ENCODE measurements at places on chromosomes 11 and 22.

DNA sequence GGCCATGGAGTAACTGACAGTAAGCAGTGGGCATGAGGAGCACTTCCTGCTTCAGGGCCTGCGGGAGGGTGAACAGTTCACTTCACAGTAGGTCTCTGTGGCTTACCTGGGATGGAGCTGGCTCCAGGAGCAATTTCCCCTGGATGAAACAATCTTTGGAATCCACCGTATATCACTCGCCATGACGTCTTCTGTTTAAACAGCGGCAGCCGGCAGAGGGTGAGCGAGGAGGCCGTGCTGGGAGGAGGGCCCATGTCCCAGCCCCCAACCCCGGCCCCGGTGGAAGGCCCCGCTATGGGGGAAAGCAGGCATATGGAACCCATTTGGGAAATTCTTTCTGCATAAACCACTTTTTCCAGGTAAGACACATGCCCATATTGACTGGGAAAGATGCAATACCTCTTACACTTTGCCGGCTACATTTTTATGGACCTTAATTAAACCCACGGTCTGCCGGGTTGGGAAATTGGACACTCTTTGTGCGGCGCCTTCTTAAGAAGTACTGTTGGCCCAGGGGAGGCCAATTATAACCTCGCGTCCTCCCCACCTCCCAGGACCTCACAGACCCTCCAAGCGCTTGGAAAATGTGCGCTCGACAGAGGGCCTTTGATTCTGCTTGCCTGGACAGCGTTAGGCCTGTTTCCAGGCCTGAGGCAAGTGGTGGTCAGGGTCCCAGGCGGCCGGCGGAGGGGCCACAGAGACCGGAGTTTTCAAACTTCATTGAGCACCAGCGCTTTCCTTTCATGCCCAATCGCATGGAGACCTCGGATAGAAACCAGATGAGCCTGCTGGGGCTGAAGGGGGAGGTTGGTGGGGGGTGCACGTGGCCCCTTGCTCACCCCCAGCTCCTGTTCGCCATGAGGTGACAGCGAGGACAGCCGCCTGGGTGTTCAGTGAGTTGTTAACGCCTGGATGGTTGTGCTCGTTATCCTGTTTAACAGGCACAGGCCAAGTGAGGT lies 40.4 kb downstream of the SMIM38 start:
- no peak for ATAC-seq

- ATAC-seq = peak; percentile 76
Observed at GRCh38 chr11:73307323-73308002, 613 bp upstream of the ARHGEF17 start.

DNA sequence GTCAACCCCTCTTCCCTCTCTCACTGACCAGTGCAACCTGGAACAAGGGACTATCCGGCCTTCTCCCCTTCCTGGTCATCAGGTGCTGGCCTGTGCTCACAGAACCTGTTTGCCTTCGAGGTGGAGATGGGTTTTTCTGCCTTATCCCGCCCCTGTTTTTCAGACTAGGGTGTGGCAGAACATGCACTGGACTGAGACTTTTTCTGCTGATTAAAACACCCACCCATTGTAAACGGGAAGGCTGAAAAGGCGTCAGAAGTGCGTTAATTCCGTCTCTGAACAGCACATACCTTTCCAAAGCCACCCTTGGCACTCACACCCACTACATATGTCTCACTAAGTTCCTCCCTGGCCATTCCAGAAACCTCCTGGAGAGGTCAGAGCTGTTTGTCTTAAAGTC lies 4.4 kb upstream of the B3GNT6 start:
- ATAC-seq = no peak

- ATAC-seq = peak; percentile 2
Observed at GRCh38 chr11:65430406-65431217, 8.0 kb downstream of the NEAT1 start.

DNA sequence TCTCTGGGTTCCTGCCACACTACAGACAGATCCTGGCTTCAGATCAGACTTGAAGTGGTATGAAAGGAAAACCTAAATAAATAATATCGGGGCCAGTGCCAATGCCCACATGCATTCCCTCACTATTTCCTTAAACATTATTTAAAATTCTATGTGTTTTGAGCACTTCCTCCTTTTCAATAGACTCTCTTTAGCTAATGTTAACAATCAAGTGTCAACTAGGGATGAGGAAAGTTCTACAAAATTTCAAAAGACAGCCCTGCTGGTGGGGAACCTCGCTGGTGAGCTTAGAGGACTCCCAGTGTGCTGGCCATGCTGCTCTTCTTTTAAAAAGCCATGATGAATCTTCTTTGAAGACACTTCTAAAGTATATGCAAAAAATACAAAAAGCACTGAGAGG lies 87.5 kb downstream of the ENTHD1 start:
- ATAC-seq = no peak

- no peak for ATAC-seq
Observed at GRCh38 chr11:65058012-65058411, 341 bp downstream of the NAALADL1 start.

DNA sequence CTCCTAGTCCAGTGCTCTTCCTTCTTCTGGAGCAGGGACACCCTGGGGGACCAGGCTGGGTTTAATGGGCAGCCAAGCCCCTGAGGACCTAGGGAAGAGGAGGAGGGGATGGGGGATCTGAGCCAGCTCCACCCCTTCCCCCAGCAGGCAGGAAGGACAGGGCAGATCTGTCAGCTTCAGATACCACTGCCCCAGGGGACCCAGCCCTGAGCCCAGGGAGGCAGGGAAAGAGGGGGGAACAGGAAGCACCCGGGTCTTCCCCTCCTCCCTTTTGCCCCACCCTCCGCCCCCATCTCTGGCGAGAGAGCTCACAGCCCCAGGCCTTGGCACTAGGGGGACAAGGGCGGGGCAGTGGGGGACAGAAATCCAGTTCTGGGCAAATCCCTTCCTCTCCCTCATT lies 11.7 kb upstream of the SOX10 start:
- ATAC-seq = no peak

GRCh38 chr22:21606775-21607174 lies 23.0 kb downstream of the YDJC start:
- no peak for ATAC-seq

DNA sequence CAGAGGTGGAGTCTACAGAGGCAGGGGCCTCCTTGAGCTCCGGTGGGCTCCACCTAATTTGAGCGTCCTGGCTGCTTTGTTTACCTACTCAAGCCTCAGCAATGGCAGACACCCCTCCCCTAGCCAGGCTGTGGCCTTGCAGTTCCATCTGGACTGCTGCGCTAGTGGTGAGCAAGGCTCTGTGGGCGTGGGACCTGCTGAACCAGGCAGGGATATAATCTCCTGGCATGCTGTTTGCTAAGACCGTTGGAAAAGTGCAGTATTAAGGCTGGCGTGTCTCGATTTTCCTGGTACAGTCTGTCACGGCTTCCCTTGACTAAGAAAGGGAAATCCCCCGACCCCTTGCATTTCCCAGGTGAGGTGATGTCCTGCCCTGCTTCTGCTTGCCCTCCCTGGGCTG lies 77.7 kb downstream of the GDPD4 start:
- ATAC-seq = no peak

- ATAC-seq = peak; percentile 90
Observed at GRCh38 chr11:14357881-14358728, 878 bp downstream of the RRAS2 start.

GRCh38 chr11:46421257-46421880 lies 29.8 kb upstream of the CHRM4 start:
- no peak for ATAC-seq

GRCh38 chr11:78714539-78714938 lies 139.9 kb upstream of the NARS2 start:
- no peak for ATAC-seq

GRCh38 chr11:20511982-20512381 lies 87.4 kb upstream of the SLC6A5 start:
- ATAC-seq = no peak

- peak; percentile 89 for ATAC-seq
Observed at GRCh38 chr11:12377106-12377823, at the start of gene PARVA. TSS of gene PARVA (plus strand) at chr11:12377571. CDS start at chr11:12377648, 77 bp downstream.

DNA sequence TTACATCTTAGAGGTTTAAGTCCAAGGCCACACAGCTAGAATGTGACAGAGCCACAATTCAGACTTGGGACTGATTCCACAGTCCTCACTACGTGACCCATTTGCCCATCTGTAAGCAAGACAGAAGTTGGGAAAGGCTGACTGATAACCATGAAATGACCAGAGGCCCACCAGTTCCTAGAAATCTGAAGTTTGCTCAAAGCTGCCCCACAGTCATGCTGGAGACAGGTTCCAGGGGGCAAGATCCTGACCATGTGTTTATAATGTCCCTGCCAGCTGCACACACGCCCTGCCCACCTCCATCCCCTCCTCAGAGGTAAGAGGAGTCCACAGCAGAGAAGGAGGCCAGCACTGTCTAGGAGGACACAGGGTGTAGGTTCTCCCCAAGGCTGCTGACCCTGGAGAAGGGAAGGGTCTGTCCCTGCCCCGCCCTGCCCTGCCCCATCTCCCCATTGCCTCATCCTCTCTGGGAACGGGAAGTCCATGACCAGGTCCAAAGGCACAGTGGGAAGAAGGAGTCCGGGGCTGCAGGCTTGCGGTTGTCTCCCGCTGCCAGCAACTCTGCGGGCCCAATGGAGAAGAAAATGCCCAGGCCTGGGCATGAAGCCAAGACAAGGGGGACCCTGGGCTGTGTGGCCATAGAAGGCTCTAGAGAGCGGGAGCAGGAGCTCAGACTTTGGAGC lies 11.9 kb upstream of the OAF start:
- no peak for ATAC-seq

DNA sequence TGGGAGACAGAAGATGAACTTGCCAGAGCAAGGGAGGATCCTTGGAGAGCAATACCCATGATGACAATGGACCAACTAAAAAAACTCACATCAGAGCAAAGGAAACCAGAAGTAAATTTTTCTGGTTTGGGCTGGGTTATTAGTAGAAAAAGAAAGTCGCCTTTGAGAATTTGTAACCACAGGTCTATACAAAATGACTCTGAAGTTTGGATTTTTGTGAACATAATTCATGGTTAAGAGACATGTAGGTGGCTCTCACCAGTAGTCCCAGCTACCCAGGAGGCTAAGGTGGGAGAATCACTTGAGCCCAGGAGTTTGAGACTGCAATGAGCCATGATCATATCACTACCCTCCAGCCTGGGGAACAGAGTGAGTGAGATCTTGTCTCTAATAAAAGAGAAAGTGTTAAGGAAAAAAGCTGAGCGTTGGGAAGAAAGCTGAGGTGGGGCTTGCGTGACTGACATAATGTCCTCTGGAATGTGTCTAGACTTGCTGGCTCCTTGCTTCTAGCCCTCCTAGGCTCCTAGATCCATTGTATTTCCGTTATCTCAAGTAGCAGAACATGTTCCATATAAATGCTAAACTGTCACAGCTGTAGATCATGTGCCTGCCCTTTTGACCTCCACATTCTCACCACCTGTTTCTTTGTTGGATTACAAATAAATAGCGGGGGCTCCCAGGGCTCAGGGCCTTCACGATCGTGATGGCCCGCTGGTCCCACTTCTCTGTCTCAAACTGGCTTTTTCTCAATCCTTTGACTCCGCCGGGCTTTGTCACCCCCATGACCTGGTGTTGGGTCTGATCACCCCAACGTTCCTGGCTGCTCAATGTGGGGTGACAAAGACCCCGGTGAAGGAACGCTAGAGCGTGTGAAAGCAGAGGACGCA lies 56.2 kb upstream of the SC5D start:
- ATAC-seq = no peak

DNA sequence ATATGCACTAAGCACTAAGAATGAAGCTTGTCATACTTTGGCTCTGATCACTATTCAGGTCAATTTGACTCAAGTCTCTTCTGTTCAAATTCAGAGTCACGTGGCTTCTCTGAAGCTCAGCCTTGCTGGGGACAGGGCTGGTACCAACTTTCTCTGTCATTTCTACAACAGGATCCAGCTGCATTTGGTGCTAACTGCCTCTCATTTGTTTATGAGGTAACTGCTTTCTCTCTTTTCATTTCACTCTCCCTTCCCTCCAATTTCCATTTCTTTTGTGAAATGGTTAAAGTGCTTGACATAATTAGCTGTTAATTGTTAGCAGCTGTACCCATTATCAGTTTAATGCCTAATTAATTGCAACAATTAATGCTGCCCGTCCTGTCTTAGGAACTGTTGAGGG lies 259.7 kb upstream of the PLET1 start:
- no peak for ATAC-seq

DNA sequence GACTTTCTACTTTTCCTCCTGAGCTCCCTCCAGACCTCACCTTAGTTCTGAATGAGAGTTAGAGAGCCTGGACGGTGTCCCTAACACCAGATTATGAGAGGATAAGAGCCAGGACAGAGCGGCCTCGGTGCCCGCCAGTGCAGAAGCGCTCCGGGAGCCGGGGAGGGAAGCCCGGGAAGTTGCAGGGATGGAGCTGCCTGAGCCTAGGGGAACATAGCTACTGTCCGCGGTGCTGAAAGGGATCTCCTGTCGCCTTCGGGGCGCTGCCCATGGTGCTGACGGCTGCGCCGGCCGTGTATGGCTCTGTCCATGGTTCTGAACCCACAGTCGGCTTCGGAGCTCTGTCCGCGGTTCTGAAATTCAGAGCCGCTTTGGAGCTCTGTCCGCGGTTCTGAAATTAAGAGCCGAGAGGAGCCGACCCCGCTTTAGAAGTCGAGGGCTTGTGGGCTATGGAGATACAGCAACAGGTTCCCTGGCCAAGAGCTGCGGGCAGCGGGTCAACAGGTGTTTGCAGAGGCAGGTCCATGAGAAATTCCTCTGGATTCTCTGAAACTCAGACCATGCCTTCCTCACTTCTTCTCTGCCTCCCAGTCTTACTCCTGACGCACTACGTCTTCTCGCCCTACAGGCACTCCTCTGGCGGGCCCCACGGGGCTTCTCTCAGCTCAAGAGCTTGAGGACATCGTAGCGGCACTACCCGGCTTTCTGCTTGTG lies 814 bp downstream of the NPAS4 start:
- ATAC-seq = peak; percentile 63

- no peak for ATAC-seq
Observed at GRCh38 chr11:128182844-128183243, 404.5 kb downstream of the ETS1 start.

GRCh38 chr11:76857781-76858410 lies 2.8 kb upstream of the ACER3 start:
- no peak for ATAC-seq

DNA sequence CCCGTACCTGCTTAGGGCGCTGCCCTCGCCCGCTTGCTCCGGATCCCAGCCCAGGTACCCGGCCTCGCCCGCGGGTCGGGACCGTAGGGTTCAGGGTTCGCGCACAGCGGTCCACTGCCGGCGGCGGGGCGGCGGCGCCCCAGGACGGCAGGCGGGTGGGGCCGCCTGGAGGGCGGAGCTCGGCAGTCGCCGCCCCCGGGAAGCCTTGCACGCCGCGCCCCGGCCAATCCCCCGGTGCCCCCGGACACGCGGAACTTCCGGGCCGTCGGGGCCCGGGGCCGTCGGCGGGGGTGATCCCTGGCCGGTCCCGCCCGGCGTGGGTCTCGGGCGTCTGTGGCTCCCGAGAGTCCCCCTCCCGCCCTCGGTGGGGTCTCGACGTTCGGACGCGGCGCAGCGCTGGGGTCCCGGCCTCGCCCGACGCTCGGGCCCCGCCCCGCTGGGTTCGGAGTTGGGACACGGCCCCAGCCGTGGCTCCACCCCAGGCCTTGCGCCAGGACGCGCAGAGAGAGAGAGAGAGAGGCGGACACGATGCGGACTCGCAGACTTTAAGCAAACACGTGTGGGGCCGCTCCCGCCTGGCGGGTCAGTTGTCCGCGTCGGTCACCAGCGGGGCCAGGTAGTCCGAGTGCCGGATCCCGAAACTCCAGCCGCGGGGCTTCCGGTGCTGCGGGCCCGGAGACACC lies at the start of gene TYMP:
TSS of gene TYMP (minus strand) at position 116 of the 683 bp plus-strand sequence. CDS start 303 bp downstream, outside the sequence.
- no peak for ATAC-seq

Measured in SK-N-SH treated with all-trans-retinoic acid at 6 μM for 48 hours (cell line).